GM18507 (cell line): ENCODE measurements at places on chromosomes 1 and 21.

DNA sequence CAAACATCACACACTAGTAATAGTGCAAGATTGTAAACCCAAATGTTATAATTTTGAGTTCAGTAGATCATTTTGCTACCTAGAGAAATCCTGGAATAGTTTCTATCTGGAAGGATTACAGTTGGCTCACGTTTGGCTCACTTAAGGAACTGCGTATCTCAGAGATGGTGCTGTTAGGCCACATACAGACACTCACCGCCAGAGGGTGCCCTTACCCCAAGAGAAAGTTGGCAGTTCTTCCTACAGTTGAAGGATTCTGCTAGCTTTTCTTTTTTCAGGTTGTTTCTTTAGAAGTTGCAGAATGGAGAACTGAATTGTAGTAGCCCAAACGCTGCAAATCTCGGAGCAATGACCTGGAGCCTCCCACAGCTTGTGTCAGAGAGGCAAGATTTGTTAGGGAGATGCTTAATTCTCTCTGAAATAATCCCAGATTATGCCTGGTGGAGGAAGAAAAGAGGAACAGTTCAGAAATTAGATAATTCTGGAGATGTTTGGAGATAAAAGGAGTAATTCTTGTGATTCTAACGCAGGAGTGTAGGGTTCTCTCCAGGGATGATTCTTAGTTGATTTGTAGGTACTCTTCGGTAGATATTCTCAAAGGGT is 87.9 kb upstream of the PAPPA2 start:
- peak; percentile 14 for DNase-seq

- no peak for DNase-seq
Measured at GRCh38 chr1:189180057-189180456, 1297.6 kb downstream of the BRINP3 start.

DNA sequence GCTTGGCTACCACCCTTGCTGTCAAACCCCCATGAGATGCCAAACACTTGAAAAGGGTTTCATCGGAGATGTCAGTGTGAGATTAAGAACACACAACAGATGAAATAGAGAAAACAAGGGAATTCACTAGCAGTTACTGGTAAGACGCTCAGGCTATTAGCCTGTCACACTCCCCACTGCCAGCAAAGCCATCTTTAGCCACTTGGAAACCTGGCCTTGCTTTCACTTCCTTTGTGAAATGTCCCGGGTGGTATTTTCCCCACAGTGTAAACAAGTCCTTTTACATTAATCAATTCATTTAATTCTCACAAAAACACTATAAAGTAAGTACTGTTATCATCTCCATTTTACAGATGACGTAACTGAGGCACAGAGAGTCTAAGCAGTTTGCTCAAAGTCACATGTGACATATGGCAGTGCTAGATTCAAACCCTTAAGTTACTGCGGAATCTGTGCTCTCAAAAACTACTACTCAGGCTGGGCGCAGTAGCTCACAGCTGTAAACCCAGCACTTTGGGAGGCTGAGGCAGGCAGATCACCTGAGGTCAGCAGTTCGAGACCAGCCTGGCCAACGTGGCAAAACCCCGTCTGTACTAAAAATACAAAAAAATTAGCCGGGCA is 32.7 kb upstream of the KHDRBS1 start:
- DNase-seq: no peak

DNA sequence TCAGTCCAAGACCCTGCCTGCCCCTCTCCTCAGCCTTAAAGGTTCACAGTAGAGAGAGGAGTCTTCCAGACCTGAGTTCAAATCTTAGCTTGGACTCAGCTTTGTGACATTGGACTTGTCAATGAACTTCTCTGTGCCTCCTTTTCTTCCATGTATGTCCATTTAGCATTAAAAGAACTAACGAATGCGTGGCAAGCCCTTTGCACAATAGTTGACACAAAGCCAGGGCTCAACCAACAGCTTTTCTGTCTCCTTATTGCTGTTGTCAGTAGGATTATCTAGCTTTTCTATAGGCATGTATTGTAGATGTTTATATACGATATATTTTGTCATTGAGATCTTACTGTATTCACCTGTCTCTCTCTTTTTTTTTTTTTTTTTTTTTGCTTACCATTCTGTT is 450.8 kb downstream of the PTPRU start:
- DNase-seq: no peak

- DNase-seq: no peak
Measured at GRCh38 chr1:29162025-29162424, 19.7 kb downstream of the SRSF4 start.

DNA sequence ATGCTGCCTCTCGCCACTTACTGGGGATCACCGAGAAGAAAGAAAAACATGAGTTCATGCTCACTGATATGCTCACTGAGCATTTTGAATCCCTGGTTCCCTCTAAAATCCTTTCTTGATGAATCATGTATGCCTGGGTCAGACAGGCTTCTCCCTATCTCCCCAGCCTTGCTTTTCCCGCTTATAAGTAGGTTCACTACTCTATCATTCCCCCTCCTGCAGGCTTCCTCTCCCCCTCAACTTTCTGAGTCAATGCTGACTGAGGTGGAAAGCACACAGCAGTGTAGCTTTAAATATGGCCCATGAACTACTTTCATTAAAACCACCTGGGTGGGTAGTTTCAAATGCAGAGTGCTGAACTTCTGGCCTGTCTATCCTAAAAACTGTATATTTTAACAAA is 41.7 kb downstream of the FMO4 start:
- no peak for DNase-seq

GRCh38 chr1:70916034-70916427 is 131.6 kb downstream of the PTGER3 start:
- no peak for DNase-seq

- no peak for DNase-seq
Measured at GRCh38 chr1:223230161-223230881, 87.3 kb upstream of the TLR5 start.

DNA sequence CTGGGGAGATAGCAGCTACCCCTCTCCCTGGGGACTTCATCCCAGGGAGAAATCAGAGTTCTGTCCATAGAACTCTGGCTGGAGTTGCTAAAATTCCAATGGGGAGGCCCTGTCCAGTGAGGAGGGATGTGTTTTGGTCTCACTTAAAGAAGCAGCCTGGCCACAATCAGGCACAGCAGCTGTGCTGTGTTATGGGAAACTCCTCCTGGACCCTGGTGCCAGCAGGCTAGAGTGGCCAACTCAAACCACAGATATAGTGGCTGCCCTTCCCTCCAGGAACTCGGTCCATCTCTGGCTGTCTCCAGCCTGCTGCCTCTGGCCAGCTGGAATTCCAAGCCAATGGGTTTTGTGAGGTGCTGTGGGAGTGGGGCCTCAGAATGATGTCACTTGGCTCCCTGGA is 37.4 kb upstream of the SAMD11 start:
- DNase-seq: no peak

- DNase-seq: peak; percentile 25
Measured at GRCh38 chr1:7669559-7670311, 101.4 kb upstream of the VAMP3 start.

- DNase-seq: no peak
Measured at GRCh38 chr1:53732409-53732808, 6.6 kb downstream of the GLIS1 start.

- DNase-seq: no peak
Measured at GRCh38 chr1:201190624-201191051, at the start of gene IGFN1. TSS of gene IGFN1 (plus strand) at chr1:201190824. CDS start at chr1:201193294, 2,470 bp downstream.

DNA sequence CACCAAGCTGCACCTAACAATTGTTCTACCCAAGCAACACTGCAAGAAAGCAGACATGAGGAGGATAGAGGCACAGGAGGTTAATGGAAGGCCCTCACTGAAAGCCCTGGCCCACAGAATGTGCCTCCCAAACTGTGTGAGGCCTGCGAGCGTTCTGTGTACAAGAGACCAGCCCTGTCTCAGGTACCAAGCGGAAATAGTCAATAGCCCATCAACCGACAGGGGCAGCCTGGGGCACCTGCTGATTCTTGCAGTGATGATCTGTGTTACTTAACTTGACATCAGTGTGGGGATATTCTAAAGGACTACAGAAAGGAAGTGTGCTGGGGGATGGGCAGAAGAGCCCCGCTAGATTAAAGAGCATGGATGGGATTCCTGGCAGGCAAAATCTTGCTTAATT is 392.4 kb downstream of the KCNH1 start:
- DNase-seq: no peak

DNA sequence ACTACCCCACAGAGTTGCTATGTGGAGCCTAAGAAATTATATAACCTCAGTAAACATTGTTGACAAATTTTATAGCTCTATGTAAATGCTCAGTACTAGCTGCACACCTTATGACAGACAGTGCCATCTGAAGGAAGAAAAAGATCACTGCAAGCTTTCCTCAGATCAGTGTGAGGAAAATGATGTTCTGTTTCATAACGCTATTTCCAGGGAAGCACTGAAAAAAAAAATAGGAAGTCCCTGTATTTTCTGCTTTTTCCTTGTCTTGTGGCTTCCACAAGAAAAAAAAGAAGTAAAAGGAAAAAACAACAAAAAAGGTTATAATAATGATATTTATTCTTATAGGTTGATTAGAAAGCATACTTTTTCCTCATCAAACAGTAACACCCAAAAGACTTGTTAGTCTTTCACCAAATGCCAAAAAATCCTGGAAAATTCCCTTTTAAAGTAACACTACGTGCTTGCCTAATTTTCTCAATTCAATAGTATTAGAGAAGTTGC is 23.2 kb downstream of the LYST start:
- no peak for DNase-seq

- DNase-seq: no peak
Measured at GRCh38 chr1:107739651-107740050, 225.3 kb downstream of the VAV3 start.

DNA sequence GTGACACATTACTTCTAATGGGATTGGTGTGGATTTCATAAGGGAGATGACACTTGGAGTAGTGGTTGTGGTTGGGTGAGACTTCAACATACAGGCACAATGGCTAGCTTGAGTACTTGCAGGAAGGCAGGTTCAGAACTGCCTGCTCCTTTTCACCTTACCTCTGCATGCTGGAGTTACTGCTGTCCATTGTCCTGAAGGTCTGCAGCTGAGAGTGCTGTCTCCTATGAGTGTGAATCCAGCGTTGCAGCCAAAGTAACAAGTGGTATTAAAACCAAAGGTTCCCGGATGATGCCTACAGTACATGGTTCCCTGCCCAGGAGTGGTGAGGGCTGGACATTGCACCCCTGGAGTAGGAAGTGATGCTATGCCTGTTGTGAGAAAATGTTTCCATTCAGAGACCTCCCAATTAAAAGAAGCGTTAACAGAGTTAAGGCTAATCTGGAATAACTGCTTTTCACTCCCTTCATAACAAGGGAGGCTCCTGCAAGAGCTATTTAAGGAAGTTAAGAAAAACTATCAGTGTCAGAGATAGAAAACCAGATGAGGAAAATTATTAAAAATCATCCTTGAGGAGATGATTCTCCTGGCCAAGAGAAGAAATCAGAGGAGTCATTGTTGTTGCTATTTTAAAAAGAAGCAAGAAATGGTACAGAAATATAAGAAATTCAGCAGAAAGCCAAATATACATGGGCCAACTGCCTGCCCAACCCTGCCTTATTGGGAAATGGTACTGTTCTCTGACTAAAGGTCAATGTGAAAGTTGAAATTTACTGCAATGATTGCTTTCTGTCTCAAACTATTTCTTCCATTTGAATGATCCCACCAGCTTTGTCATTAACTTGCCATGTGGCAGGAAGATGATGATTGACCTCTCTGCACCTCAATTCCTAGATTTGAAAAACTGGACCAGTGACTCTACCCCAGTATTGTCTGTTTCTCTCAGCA is 9.8 kb upstream of the F5 start:
- DNase-seq: no peak

- DNase-seq: no peak
Measured at GRCh38 chr1:60268451-60268850, 194.9 kb upstream of the C1orf87 start.

- no peak for DNase-seq
Measured at GRCh38 chr1:63713627-63714481, 60.0 kb upstream of the ROR1 start.

DNA sequence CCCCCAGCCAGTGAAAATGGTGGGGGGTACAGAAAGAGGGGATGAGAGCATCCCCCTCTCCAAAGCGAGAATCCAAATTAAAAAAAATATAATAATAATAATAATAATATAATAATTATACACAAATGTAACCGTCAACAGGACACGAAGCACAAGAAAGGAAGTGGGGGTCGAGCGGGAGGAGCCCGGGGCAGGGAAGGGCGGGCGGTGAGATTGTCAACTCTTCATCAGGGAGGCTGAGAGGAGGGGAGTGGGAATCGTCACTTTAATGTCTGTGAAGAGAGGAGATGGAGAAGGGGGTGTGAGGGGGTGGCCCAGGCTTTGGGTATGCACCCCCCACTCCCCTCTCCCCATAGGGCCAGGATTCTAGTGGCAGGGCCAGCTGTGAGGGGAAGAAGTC is 33.2 kb downstream of the MEF2D start:
- no peak for DNase-seq

DNA sequence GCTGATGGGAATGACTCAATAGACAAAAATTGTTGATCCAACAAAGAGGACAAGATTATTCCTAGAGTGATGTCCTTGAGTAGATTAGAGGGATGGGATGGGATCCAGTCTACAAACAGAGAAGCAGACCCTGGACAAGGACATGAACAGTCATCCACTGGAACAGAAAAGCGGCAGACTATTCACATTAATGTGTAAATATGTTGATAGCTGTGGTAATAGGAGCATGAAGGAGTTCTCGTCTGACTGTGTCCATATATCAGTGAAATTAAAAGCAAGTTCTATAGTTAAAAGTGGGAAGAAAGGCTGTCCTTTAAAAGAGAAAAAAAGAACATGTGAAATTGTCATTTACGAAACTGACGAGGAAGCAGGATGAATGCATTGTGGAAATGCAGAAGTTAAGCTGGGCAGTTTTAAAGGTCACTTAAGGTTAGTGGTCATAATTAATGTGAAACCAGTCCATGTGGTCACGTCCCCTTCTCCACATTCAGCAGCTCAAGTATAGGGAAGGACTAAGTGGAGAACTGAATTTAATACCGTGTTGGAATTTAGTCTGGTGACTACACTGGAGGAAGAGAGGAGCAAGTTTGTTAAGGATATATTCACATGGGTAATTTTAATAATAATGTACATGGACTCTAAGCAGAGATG is 62.1 kb downstream of the PIK3R3 start:
- DNase-seq: no peak

- DNase-seq: no peak
Measured at GRCh38 chr1:88956003-88956402, 36.4 kb downstream of the KYAT3 start.

- no peak for DNase-seq
Measured at GRCh38 chr1:32988665-32989064, 24.1 kb upstream of the RNF19B start.

DNA sequence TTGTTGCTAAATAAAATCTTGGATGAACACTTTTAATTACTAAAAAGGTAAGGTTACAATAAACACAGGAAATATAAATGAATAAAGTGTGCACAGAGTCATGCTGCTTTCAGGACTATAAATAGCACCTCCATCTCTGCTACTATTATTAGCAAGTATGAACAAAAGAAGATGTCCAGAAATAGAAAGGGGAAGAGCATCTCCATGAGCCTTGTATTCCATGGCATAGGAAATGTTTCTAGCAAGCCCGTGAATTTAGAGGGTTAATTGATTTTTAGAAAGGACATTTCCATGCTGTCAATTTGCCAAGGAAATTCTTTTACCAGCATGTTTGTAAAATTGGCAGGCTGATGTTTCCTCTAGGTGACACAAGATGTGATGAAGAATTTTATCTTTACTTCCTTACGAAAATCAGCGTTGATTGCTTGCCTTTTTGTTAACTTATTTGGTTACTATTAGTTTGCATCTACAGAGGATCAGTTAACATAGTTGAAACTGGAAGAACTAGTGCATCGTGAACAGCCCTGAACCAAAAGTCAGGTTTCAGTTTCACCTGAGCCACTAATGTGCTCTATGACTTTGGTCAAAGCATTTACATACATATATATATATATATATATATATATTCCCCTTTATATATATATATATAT is 45.3 kb downstream of the NR5A2 start:
- no peak for DNase-seq

GRCh38 chr1:26607186-26607585 is 77.6 kb downstream of the RPS6KA1 start:
- DNase-seq: no peak
